ENCODE measurements at places on chromosomes 6 and 20. TPM values are rescaled to one million over a fixed set of nuclear protein-coding genes. Genes with fewer than 3 reads are reported as not detected.

The FAXC gene
- total RNA-seq = 13.9 TPM

The COL9A3 gene
- 134 TPM for total RNA-seq

The HS3ST5 gene
- total RNA-seq = 2.7 TPM

The PRRT1 gene
- total RNA-seq = 1.6 TPM

The VSTM2L gene
- 25.0 TPM for total RNA-seq
